ENCODE measurements at places on chromosomes 1 and 21.

DNA sequence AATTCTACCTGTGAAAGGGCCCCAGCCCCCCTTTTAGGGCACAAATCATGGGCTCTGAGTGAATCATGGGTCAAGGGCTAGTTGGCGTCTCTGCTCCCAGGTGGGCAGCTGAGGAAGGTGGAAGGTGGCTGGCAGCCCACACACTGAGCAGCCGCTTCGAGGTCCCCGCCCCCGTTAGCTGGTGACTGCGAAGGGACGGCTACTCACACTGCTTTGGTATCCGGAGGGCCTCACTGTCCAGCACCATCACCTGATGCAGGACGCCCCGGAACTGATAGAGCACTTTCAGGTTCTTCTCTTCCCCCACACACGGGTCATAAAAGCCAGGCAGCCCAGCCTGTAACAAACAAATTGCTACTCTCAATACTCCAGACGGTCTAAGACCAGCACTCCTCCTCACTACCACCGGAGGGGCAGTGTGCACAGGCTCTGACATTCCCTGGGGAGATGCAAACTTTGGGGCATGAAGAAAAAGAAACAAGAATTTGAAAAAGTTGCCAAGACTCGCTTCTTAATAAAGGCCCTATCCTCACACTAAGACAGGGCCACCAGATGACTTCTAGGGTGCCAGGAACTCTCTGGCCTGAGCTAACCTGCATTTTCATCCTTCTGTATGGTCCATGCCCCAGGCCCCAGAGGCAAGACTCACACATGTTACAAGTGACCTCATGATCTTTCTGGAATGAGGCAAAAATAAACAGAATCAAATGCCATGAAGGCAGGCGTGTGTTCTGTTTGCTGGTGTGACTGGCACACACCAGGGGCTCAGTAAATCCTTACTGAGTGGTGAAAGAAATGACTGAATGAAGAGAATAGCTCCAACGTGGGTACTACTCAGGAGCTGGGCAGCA, 11.5 kb downstream of the THAP3 start:
- DNase-seq: no peak

- DNase-seq: no peak
These were observed 111.1 kb downstream of the ATP1B1 start for GRCh38 chr1:169217636-169218035.

DNA sequence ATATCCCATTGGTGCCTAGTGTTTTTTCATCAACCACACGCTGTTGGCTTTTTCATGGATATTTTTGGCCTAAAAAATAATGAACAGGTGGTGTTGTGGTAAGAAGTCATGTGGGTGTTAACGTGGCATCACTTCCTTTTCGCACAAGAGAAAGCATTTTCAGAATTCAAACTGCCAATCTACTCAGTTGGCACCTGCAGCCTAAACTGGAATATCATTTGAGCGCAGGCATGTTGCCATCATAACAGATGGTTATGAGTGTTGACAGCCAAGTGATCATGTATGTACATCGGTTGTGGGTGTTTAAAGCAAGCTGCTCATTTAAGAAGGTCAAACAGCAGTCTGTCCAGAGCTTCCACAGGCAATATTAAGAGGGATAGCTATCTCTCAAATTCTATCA, 1963.0 kb downstream of the NCAM2 start:
- DNase-seq: no peak

DNA sequence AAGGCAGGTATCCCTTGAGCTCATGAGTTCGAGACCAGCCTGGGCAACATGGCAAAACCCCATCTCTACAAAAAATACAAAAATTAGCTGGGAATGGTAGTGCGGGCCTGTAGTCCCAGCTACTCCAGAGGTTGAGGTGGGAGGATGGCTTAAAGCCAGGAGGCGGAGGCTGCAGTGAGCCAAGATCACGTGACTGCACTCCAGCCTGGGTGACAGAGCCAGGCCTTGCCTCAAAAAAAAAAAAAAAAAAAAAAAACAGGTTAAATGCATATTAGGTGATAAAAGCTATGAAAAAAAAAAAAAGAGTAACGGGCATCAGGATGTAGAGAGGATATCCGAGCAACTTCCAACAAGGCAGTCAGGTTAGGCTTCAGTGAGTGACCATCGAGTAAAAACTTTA, 2.8 kb upstream of the SRRM1 start:
- DNase-seq: no peak

DNA sequence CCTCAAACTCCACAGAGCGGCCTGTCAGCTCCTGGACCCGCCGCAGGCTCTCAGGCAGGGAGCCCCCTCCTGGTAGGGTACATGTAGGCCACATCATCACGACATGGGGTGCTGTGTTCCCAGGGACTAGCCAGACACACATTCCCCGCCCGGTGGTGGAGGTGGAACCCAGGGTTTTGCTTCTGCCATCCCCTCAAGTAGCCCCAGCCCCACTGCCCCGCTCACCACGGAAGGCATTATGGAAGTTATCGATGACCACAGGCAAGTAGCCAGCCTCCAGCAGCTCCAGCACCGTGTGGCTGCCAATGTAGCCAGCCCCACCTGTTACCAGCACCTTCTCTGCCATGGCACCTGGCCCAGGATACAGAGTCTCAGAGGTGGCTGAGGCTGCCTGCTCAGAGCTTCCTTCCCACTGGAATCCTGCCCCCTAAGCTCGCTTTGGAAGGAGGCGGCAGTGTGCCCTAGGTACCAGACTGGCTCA, 1.9 kb downstream of the GALE start:
- DNase-seq: no peak

DNA sequence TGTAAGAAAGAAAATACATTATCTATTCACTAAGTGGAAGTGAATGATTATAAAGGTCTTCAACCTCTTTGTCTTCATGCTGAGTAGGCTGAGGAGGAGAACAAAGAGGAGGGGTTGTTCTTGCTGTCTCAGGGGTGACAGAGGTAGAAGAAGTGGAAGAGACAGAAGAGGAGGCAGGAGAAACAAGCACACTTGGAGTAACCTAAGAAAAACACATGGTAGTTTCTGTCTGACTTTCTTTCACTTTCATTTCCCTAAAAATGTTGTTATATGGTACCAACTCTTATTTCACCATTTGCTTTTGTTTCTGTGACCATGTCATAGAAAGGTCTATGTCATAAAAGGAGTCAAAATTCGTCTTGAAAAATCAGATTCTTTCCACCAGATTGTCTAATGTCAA, 696.6 kb upstream of the BRINP3 start:
- DNase-seq: no peak

- no peak for DNase-seq
These were observed 13.7 kb upstream of the EPS8L3 start for GRCh38 chr1:109777436-109777835.

GRCh38 chr1:56806804-56807203, 12.4 kb downstream of the FYB2 start:
- DNase-seq: no peak

- DNase-seq: no peak
These were observed 144.0 kb downstream of the FMN2 start for GRCh38 chr1:240235521-240236288.

All from activated CD8-positive, alpha-beta memory T cell treated with anti-CD3 and anti-CD28 coated beads for 24 hours (primary cell).